ENCODE measurements at places on chromosomes 13 and 19.
A peak's percentile ranks its signal among the peaks of the same experiment; 100 is the strongest.

- no peak for DNase-seq
- peaks cover 55% of the 10 kb centered on the region for H3K36me3 ChIP-seq
- H3K27me3 ChIP-seq = no peaks in the 10 kb centered on the region
- H3K27ac ChIP-seq = no peak overlapping the region
Observed at GRCh38 chr13:52673465-52673864, 20.8 kb downstream of the SUGT1 start.

DNA sequence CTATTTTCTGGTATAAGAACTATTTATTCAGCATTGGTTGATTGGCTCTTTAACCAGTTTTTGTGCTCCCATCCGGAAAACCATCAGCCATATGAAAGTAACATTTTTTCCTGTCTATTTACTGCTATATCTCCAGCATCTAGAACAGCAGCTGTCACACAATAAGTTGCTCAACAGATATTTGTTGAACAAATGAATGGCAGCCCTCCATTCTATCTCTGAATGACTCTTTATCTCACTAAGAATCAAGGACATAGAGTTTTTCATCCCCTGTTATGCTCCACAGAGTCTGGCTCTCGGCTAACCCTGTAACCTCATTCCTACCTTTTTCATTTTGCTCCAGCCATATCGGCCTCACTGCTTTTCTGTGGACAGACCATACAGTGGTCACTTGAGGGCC lies 145.5 kb downstream of the SLITRK6 start:
- no peaks in the 10 kb centered on the region for H3K27me3 ChIP-seq
- no peak for DNase-seq
- no peak overlapping the region for H3K4me3 ChIP-seq
- no peaks in the 10 kb centered on the region for H3K36me3 ChIP-seq
- H3K27ac ChIP-seq = no peak overlapping the region

DNA sequence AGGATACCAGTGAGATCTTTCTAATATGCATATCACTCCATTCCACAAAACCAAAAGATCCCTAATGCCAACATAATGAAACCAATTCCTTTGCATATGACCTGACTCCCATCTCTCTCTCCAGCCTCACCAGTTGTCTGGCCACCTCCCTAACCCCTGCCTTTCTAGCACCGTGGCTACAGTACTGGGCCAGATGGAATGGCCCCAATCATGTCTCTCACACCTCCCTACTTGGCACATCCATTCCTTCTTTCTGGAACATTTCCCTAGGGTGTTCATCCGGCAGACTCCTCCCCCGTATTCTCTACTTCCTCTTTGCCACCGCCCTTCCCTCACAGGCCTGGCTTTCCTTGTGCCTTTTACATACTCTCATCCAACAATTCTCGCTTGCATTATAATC lies 62.0 kb downstream of the GPALPP1 start:
- no peak overlapping the region for H3K27ac ChIP-seq
- DNase-seq = no peak
- peaks cover 10% of the 10 kb centered on the region for H3K4me1 ChIP-seq
- H3K27me3 ChIP-seq = peaks cover 5% of the 10 kb centered on the region
- no peak overlapping the region for H3K4me3 ChIP-seq
- no peaks in the 10 kb centered on the region for H3K36me3 ChIP-seq

DNA sequence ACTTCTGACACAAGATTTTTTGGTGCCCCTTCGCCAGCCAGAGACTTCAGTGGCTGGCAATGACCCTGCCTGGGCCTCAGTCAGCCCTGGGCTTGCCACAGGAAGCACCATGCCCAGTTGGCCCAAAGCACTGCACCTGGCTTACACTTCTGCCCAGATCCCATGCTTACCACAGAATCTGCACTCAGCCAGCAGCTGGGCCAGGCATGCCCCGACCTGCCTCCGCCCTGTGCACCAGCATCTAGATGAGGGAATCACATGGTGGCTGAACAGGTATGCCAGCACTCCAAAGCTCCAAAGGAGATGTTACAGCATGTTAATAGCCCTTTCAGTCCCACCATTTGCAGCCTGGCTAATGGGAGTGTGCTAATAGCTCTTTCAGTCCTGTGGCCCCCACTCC lies 690.9 kb downstream of the SLITRK6 start:
- no peaks in the 10 kb centered on the region for H3K4me1 ChIP-seq
- no peak overlapping the region for H3K4me3 ChIP-seq
- no peak for DNase-seq
- H3K36me3 ChIP-seq = no peaks in the 10 kb centered on the region

GRCh38 chr19:37655301-37655688 lies at the start of gene ZFP30:
ZFP30 (minus strand) TSS chr19:37655465; CDS start chr19:37647822, 7,643 bp downstream.
- peaks cover 14% of the 10 kb centered on the region for H3K4me1 ChIP-seq
- peak; percentile 89 for DNase-seq
- H3K27ac ChIP-seq = peak within 1 kb of the TSS; percentile 83
- no peaks in the 10 kb centered on the region for H3K36me3 ChIP-seq

DNA sequence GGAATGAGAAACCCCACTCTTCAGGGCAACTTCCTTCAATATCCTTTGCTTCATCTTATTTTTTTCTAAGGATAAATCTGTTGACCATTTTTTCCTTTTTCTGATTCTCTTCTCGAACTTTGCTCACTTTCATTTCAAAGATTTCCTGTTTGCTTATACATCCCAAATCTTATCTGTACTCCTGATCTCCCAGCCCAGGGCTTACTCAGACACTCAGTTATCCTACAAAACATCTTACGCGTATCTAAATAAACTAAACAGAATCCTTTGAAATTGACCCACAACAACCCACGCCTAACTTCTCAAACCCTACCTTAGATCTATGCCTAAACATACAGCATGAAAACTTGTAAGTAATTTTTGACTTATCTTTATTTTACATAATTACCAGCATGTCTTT lies 179.2 kb downstream of the ABCC4 start:
- no peaks in the 10 kb centered on the region for H3K4me1 ChIP-seq
- H3K36me3 ChIP-seq = no peaks in the 10 kb centered on the region
- no peaks in the 10 kb centered on the region for H3K27me3 ChIP-seq
- no peak overlapping the region for H3K4me3 ChIP-seq
- H3K27ac ChIP-seq = no peak overlapping the region
- DNase-seq = no peak

GRCh38 chr19:15025217-15025616 lies 24.1 kb upstream of the CASP14 start:
- no peak overlapping the region for H3K4me3 ChIP-seq
- no peak overlapping the region for H3K27ac ChIP-seq
- DNase-seq = no peak
- no peaks in the 10 kb centered on the region for H3K4me1 ChIP-seq

DNA sequence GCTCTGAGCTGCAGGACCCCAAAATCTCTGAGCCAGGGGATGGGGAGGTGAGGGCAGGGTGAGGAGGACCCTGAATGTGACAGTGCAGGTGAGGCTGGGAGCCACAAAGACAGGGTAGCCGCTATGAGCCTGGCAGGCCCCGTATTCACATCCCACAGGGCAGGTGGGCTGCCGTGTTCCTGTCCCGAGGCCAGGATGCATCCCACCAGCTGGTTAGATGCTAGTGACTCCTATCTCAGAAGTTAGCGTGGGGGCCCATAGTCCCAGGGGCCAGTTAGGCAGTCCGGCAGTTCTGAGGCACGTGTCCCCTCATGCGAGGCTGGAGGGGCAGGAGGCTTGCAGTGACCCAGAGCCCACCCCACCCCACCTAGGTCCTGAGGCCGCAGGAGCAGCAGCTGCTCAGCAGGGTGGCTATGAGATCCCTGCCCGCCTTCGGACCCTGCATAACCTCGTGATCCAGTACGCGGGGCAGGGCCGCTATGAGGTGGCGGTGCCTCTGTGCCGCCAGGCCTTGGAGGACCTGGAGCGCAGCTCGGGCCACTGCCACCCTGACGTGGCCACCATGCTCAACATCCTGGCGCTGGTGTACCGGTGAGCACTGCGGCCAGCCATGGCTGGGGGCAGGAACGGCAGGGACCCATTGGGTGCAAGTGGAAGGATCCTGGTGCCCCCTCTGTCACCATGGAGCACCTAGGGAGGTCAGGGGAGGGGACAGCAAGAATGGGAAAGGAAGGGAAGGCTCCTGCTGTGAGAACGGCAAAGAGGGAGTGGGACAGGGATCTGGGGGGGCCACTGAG lies 7.2 kb downstream of the KLC3 start:
- H3K4me1 ChIP-seq = no peaks in the 10 kb centered on the region
- no peak overlapping the region for H3K4me3 ChIP-seq
- H3K27me3 ChIP-seq = peaks cover 23% of the 10 kb centered on the region
- peaks cover 10% of the 10 kb centered on the region for H3K36me3 ChIP-seq

DNA sequence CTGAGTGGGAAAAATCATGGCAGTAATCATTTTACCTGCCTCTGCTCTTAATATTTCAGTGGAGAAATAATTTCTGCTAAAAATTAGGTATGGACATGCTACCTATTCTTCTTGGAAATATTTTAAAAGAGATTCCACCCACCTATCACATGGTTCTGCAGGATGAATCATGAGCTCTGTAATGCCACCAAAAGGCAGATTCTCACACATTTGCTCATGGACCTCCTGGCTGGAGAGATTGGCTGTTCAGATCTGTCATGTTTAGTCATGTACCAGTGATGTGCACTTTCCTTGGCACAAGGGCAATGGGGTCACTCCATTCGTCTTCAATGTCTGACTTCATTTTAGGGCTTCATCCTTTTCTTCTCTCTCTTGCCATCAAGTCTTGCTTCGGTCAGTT lies 101.8 kb upstream of the MBNL2 start:
- H3K27me3 ChIP-seq = no peaks in the 10 kb centered on the region
- no peaks in the 10 kb centered on the region for H3K36me3 ChIP-seq
- H3K4me1 ChIP-seq = no peaks in the 10 kb centered on the region
- DNase-seq = no peak

DNA sequence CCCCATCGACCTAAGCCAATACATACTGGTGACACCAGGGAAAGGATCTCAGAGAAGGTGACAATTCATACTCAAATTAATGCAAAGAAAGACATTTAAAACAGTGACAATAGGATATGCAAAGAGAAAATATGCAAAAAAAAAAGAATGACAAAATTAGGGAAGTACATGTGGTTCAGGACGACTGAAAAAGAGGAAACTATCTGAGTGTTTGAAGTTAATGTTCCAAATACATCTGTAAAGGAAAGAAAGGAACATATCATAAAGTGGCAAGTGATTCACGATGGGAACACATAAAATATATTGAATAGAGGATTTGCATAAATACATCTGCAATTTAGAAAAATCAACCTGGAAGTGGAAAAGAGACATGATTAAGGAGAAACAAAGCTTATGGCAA lies 441.4 kb downstream of the SLITRK5 start:
- no peak for DNase-seq
- no peak overlapping the region for H3K4me3 ChIP-seq
- H3K27me3 ChIP-seq = no peaks in the 10 kb centered on the region
- H3K36me3 ChIP-seq = no peaks in the 10 kb centered on the region
- H3K27ac ChIP-seq = no peak overlapping the region
- H3K4me1 ChIP-seq = no peaks in the 10 kb centered on the region

- H3K4me1 ChIP-seq = no peaks in the 10 kb centered on the region
- H3K27ac ChIP-seq = no peak overlapping the region
- no peak overlapping the region for H3K4me3 ChIP-seq
- DNase-seq = no peak
Observed at GRCh38 chr13:85386424-85386823, 412.8 kb downstream of the SLITRK6 start.

GRCh38 chr19:32702010-32702409 lies 10.4 kb downstream of the NUDT19 start:
- H3K27ac ChIP-seq = no peak overlapping the region
- DNase-seq = no peak
- H3K27me3 ChIP-seq = no peaks in the 10 kb centered on the region
- no peak overlapping the region for H3K4me3 ChIP-seq

GRCh38 chr19:20078581-20079031 lies 806 bp downstream of the ZNF90 start:
- H3K36me3 ChIP-seq = no peaks in the 10 kb centered on the region
- H3K27ac ChIP-seq = no peak overlapping the region
- peak overlapping the region; percentile 60 for H3K4me3 ChIP-seq
- DNase-seq = no peak
- H3K27me3 ChIP-seq = no peaks in the 10 kb centered on the region

DNA sequence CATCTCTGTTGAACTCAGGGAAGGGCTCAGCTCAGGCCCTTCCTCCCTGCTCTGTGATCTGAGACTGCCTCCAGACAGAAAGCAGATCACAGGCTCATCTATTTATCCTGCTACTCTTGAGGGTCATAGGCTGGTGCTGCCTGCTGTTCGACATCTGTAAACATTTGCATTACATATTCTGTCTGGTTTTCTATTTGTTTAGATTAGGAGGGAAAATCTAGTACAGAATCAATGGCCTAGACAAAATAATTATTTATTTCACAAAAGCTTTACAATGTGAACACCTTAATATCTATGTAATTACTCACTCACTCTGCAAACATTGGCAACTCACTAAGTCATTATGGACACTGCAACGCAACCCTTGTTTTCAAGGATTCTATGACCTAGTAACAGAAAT lies 43.0 kb downstream of the CEP89 start:
- no peak for DNase-seq
- H3K36me3 ChIP-seq = peaks cover 17% of the 10 kb centered on the region
- H3K4me3 ChIP-seq = no peak overlapping the region
- H3K27ac ChIP-seq = no peak overlapping the region

DNA sequence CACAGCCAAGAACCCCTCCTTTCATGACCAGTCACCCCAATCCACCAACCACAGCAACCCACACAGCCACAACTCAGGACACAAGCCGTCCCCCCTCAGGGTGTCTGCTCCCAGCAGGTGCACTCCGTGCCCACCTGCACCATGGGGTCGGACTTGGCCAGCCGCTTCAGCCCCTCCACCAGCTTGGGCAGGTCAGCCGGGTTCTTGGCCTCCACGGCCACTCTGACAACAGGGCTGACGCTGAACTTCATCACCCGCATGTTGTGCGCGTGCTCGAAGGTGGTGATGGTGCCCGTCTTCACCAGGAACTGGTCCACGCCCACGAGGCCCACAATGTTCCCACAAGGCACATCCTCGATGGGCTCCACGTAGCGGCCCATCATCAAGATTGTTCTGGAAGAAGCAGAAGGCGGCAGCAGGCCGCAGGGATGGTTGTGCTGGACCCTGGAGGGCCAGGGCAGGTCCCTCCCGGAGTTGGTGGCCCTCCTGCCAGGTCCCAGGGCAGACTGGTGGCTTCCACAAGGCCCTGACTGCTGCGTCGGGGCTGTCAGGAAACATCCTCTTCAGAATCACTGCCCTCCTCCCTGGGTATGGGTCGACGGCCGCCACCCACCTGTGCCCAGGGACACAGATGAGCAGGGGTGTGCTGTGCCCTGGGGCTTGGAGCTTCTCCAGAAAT lies 5.5 kb downstream of the EEF2 start:
- no peak overlapping the region for H3K27ac ChIP-seq
- H3K4me1 ChIP-seq = peaks cover 47% of the 10 kb centered on the region

- peaks cover 48% of the 10 kb centered on the region for H3K36me3 ChIP-seq
- no peaks in the 10 kb centered on the region for H3K4me1 ChIP-seq
- no peak overlapping the region for H3K4me3 ChIP-seq
- DNase-seq = no peak
- H3K27ac ChIP-seq = no peak overlapping the region
Observed at GRCh38 chr19:19711306-19711933, 21.5 kb downstream of the ZNF14 start.

DNA sequence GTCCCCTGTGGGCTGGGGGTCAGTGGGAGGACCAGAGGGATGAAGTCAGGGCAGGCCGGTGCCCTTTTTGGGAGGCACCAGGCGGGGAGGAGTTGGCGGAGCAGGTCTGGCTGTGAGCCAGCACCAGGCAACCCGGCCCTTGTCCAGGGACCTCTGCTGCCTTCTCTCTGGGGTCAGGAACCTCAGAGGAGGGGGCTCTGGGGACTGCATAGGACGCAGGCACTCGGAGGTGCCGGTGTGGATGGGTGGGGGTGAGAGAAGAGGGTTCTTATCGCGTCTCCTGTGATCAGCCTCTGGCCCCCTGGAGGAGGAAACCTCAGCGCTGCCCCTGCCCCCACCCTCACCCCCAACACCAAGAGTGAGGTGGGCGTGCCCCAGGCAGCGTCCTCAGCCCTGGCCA lies 16.5 kb downstream of the DPF1 start:
- H3K4me3 ChIP-seq = no peak overlapping the region
- H3K36me3 ChIP-seq = peaks cover 6% of the 10 kb centered on the region
- H3K27ac ChIP-seq = no peak overlapping the region
- H3K4me1 ChIP-seq = peaks cover 17% of the 10 kb centered on the region
- H3K27me3 ChIP-seq = peaks cover 34% of the 10 kb centered on the region
- no peak for DNase-seq

Data from CD4-positive, alpha-beta T cell (primary cell).